LNCaP clone FGC (cell line): ENCODE measurements at places on chromosomes 1 and 21.

- DNase-seq: no peak
Observed at GRCh38 chr1:3205815-3206214, 136.8 kb downstream of the PRDM16 start.

- peak; percentile 78 for DNase-seq
Observed at GRCh38 chr1:58884706-58885661, 101.1 kb upstream of the JUN start.

DNA sequence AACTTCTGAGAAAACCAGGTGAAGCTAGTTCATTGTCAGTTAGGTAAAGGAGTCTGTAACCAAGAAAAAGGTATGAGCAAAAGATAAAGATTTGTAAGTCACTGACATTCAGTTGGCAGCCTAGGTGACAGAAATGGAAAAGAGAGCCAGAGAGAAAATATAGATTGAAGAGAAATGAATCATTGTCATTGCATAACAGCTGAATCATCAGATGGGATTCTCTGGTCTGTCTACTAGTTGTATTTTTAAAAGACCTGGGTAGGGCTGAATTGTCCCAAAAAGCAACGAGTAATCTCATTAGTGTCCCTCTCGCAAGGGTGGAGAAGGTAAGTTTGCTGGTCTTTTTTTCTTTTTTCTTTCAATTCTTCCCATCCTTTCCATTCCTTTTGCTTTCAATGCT, 36.6 kb downstream of the PTGS2 start:
- no peak for DNase-seq

- DNase-seq: no peak
Observed at GRCh38 chr1:903721-904271, 19.9 kb upstream of the SAMD11 start.

- no peak for DNase-seq
Observed at GRCh38 chr1:214833178-214833756, 230.3 kb downstream of the CENPF start.

- DNase-seq: peak; percentile 13
Observed at GRCh38 chr1:67004176-67004575, 49.8 kb downstream of the SLC35D1 start.

DNA sequence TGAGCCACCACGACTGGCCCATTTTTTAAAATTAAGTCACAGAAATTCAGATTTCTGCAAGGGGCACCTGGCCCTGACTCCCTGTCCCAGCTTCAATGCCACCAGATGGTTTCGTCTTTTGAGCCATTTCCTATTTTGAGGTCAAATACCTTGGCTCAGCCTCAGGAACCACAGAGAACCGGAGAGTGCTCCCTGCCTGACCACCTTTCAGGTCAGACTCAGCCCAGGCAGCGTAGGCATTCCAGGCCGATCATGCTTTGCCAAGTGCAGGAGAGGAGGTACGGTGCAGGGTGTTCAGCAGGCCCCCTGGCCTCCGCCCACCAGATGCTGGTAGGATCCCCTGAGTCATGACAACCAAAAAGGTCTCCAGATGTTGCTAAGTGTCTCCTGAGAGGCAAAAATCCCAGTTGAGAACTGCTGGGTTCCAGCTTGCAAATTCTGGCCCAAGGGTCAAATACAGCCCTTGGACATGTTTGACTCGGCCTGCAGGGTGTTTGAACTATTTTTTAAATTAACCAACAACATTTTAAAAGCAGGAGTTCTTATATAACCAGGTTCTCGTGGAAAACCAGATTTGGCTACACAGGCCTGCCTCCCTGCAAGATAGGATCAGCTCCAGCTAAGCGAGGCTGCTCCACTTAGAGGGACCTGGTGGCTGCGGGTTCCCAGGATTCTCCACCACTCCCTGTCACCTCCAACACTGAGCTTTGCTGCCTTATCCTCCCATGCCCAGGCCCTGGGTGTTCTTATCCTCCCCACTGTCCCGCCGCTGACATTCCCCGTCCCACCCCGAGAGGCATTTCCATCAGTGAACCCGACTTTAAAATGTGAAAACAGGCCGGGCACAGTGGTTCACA, 61.9 kb upstream of the TARDBP start:
- DNase-seq: no peak

- no peak for DNase-seq
Observed at GRCh38 chr21:45788198-45788597, 144.7 kb downstream of the PCBP3 start.

DNA sequence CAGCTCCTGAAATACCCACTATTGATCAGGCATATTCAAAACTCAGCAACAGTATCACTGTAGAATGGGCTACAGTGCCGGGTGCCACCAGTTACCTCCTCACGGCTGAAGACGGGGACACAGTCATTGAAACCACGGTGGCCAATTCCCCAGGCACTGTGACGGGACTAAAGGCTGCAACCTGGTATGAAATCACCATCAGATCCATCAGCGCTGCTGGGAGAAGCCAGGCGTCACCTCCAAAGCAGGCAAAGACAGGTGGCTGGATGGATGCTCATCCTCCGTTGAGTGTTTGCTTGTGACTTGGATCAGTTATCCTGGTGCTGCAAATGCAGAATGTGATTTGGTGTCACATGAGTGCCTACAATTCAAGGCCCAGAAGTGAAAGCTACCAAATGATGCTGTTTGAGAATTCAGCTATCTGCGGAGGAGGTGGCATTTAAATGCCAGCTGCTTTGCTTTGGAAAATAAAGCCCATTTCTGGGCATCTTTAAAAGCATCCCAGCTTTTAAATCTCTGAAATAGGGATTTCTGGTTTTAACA, 5.1 kb downstream of the FNDC7 start:
- no peak for DNase-seq

DNA sequence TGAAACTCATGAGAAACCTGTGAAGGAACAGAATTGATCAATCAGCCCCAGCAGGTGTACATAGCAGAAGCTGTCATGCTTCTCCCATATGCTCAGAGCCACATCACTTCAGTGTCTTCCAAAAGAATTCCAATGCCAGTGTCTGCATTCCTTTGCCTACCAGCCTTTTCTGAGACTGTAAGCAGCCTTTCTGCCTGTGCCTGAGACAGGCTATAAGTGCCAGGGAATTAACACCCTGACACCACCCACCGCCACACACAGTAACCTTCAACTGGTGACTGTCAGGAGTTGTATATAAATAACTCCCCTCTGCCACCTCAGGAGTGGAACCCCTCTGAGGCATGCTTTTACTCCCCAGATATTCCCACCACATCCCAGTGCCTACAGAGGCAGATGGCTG, 38.1 kb upstream of the SLAMF9 start:
- DNase-seq: no peak

DNA sequence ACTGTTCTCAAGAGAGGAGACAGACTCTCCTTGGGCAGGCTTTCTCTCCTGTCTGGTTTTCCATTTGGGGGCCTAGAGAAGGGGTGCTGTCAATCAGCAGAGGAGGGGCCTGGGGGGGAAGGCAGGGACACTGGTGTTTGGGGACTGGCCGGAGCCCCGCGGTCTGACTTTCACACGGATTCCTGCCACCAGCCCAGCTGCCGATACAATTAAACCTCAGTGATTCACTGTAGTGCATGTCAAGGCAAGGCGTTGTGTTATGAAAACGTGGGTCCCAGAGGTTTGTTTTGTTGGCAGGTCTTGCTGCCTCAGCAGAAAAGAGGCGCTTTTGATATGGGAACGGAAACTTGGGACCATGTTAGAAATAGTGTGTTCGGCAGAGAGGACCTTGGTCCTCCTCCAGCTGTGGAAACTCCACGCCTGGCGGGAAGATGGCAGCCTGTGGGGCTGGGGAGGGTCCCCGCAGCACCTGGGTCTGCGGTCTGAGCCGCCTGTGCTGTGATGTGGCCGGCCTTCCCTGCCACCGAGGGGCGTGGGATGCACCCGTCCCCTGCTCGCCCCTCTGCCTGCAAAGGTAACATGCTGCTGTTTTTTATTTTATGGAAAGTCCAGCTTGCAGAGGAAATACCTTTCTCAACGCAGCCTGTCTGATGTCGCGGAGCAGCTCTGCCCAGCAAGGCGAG, 47.6 kb downstream of the SPSB1 start:
- no peak for DNase-seq
